ENCODE measurements at places on chromosomes 2 and 18.
A peak's percentile ranks its signal among the peaks of the same experiment; 100 is the strongest.

- no peak for DNase-seq
Measured at GRCh38 chr2:23669413-23670244, 257.3 kb downstream of the ATAD2B start.

DNA sequence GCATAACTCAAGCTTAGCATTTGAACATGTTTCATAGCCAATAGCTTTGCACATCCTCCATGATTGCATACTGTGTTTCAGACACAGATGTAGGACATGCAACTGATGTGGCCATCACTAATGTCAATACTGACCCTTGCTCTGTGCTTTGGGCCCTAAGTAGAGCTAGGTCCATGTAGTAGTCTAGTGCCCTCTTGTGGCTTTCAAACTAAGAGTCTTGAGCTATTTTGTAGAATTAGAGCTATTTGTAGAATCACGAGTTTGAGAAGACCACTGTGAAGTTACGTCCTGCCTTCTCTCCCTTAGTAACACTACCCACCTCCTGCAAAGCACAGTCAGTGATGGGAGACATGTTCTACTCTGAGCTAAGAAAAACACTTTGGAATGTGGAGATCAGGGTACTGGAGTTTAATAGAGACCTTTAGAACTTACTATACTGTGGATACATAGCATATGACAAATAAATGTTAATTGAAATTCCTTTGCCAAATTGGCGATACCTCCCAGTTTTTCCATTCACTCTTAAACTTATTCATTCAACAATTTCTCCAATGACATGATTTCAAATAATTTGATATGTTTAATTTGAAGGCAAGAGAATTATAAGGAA lies 306.5 kb upstream of the TNP1 start:
- DNase-seq = no peak

- DNase-seq = peak; percentile 91
Measured at GRCh38 chr2:214019229-214019972, 391.5 kb upstream of the VWC2L start.

- no peak for DNase-seq
Measured at GRCh38 chr2:19033240-19033639, 325.2 kb downstream of the OSR1 start.

DNA sequence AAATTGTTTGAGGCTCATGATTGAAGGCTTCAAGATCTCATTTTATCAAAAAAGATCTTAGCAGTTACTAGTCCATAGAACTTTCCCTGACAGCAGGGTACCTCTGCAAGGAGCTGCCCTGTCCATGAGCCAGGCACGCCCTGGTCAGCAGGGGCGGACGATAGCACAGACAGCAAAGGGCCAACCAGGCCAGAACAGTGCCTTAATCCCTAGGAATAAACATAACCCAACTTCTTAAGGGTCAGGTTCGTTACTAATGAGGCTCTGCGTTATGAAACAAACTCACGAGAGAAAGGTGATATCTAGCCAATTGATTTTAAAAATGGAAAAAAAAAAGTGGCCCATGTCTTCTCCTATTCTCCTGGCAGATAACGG lies 59.2 kb downstream of the BCL2 start:
- DNase-seq = no peak

DNA sequence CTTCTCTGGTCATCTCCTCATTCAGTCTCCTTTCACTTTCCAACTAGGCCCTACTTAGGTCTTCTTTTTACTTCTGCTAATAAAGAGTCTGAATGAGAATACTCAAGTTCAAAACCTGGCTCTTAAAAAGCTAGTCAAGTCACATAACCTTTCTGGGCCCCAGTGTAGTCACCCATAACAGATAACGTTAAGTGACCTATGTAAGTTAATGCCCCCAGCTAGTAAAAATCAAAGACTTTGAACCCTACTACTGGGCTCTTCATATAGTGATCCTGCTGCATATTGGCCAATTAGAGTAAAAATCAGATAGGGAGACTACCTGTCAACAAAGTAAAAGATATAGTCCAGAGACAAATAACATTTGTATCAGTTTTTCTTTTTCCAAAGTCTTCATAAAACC lies 17.7 kb downstream of the ARL5A start:
- DNase-seq = no peak

DNA sequence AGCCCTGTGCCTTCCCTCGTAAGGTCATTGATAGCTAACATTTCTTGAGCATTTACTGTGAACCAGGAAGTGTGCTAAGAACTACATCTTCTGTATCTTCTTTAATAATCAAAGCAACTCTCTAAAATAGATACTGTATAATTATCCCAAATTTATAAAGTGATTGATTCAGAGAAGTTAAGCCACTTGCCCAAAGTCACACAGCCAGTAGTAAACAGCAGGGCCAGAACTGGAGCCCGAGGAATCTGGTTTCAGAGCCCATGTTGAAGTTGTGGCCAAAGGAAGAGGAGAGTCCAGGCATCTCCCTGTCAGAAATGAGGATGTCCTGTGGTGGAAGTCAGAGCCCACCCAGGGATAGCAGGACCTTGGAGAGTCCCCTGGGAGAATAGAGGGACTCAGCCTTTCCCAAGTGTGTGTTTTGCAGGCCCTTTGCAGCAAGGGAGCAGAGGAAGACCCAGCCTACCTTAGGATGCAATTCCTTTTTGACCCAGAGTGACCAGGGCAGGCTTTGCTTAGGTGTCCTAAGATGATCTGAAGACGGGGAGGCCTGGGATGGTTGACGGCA lies 134.2 kb downstream of the DYSF start:
- no peak for DNase-seq

DNA sequence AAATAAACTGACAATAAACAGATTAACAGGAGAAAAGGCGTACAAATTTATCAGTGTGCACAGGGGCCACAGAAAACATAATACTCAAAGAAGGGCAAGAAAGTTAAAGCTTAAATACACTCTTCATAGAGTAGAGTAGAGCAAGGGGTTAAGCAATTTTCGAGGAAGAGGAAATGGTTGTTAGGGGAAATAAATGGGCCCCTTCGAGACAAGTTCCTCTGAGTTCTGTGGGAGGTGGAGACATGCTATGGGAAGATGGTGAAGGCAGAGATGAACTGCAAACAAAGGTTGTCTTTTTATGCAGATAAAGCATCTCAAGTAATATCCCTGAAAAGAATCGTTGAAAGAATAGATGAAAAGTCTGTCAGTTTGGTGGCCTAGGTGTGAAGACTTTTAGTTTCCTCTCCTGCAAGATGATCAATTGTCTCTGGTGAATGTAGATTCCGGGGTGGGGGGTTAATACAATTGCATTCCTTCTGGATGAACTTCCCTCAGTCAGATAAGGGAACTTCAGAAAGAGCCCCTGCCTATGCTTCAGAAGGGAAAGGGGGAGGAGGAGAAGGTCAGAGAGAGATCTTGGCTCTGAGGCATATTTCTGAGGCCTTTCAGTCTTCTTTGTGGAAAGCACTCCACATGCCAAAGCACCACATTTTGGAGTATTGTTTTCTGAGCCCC lies 127.0 kb downstream of the METTL4 start:
- DNase-seq = no peak

GRCh38 chr2:217291259-217291658 lies 431.4 kb upstream of the TNP1 start:
- DNase-seq = no peak

DNA sequence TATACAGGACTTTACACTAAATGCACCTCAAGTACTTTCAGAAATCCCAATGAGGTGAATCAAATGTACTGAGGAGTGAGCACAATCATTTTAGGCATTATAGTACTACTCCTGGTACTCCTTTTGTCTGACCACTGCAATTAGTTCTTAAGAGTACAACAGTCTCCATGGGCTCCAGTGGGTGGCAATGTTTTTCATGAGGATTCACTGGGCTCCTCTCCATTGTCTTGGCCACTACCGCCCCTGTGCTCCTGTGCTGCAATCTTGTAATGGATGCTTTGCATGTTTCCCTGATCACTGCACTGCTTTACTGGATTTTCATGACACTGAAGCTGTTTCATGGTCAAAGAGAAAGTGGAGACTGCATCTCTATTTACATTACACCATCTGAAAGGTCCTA lies 268.5 kb upstream of the ZSWIM2 start:
- no peak for DNase-seq

DNA sequence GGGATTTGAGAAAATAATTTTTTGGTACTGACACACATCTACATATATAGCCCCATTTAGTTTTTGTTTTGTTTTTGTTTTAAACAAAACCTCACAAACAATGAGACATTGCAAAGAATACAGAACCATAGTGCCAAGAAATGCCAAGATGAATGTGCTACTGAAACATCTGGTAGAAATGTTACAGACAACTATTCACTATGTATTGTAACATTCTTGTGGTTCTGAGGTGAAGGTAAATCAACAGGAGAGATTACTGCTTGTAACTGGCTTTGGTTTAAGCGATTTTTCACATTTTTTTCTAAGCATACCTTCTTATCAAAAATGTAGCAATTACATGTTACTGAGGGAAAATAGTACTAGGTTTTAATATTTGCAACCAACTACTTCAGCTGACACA lies 281.3 kb downstream of the ZNF804A start:
- DNase-seq = no peak

DNA sequence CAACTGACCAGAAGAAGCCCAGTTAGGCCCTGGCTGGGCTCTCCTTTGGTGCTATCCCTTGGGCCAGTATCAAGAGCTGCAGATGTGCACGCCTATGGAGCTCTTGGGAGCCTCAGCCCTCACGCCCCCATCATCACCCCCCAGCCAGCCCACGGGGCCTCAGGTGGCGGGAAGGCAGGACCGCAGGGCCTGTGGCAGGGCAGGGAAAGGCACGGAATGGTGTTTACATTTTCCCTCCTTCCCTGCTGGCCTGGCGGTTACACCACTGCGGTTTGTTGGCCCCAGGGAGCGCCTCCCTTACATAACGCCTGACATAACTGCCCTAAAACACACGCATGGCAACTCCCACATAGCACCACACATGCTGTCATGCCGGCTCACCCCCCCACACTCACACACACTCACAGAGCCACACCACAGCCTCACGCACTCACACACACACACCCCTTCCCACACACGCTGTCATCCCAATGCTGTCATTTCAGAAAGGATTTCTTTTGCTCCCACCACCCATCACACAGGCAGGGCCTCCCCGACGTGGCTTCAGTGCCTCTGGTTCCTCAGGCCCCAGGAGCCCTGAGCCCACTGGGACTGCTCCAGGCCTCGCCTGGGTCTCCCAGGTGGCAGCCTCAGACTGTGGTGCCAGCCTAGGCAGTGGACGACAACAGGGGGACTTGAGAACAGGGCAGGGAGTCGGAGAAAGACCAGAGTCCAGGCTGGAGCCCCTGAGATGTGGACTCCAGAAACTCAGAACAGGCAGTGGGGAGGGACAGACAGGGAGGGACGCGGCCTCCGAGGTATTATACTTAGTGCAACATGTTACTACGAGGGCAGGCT lies 15.7 kb downstream of the ZFP36L2 start:
- DNase-seq = no peak

GRCh38 chr18:61597316-61597715 lies 264.1 kb downstream of the CDH20 start:
- no peak for DNase-seq

GRCh38 chr2:55883829-55884228 lies 39.8 kb downstream of the EFEMP1 start:
- DNase-seq = no peak

GRCh38 chr18:38847326-38847725 lies 1281.7 kb upstream of the CELF4 start:
- no peak for DNase-seq

GRCh38 chr2:55114597-55114996 lies 64.3 kb upstream of the RTN4 start:
- no peak for DNase-seq
